ENCODE measurements at places on chromosomes 7 and 10. TPM values are rescaled to one million over a fixed set of nuclear protein-coding genes. Genes with fewer than 3 reads are reported as not detected.

DNA sequence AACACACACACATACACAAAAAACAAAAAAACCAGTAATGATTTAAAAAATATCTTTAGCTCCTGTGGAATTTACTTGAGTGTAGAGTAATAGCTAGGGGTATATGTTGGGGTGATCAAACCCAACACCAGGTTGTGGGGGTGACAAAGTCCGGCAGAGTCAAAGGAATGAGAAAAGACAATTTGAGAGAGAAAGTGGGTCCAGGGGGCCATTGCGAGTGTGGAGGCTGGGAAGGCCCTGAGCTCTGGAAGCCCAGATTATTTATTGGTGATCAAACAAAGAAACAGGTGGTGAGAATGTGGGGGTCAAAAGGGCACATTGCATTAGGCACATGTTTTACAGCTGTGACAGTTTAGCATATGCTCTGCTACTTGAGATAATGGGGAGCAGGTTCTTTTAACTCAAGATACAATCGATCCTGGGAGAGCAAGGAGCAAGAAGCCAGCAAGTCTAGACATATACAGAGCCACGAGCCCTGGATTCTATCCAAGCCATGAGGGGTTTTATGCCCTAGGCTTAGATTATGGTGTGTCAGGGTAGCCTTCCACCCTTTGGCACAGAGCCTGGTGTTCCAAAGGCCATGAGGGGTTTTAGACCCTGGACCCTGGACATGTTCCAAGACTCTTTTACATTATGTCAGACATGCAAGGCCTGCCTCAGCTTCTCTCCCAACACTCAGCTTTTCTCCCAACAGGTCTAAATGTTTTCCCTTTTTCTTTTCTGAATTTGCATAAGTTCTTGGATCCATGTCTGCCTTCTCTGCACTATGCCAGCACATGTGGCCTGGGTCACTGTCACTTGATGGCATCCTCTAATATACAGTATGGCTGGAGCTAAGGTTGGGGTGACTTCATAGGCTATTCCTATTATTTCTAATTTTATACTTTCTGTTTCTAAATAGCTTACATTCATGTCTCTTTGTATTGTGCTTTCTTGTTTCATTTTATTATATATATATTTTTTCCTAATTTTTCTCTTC lies 48.6 kb upstream of the MKI67 start:
- no peaks in the 10 kb centered on the region for H3K4me1 ChIP-seq
- no peaks in the 10 kb centered on the region for H3K27me3 ChIP-seq
- H3K36me3 ChIP-seq: no peaks in the 10 kb centered on the region
- no peak for DNase-seq

- H3K4me1 ChIP-seq: peaks cover 7% of the 10 kb centered on the region
- DNase-seq: peak; percentile 74
These were observed 325.0 kb downstream of the PLXNA4 start for GRCh38 chr7:132251327-132251659.

- H3K4me3 ChIP-seq: no peak overlapping the region
- H3K27ac ChIP-seq: no peak overlapping the region
- H3K4me1 ChIP-seq: no peaks in the 10 kb centered on the region
- no peaks in the 10 kb centered on the region for H3K36me3 ChIP-seq
These were observed 104.8 kb upstream of the LAMB4 start for GRCh38 chr7:108234971-108235450.

- H3K36me3 ChIP-seq: no peaks in the 10 kb centered on the region
- peak; percentile 43 for DNase-seq
- H3K27me3 ChIP-seq: no peaks in the 10 kb centered on the region
These were observed 172.7 kb downstream of the NEURL1 start for GRCh38 chr10:103666087-103666761.

DNA sequence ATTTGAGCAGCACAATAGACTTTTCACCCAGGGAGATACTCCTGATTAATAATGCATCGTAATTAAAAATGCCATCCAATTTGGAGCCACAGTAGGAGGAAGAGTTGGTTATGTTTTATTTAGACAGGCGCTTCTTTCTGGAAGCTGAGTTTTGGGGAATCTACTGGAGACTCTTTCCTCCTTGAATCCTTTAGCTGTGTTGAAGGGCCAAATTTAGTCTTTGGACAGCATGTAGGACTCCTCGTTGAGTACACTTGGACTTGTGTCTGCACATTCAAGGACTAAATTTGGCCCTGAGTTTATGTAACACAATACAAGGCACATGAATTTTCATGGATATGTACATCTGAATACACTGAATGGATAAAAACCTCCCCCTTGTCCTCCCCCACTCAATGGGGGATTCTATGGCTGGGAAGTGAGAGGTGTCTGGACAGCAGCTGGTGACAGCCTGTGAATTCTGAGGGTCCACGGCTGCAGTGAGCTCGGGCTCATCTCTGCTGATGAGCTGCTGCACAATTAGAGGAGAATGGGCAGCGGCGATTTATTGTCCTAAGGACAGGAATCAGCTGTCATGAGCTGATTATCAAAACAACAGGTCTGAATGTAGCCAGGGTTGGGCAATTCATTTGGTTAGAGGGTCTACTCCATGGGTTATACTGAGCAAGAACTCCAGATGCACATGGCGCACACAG lies 95.2 kb downstream of the PRTFDC1 start:
- no peaks in the 10 kb centered on the region for H3K36me3 ChIP-seq
- H3K4me3 ChIP-seq: no peak overlapping the region
- no peaks in the 10 kb centered on the region for H3K4me1 ChIP-seq

INMT gene
- polyA plus RNA-seq: 1.1 TPM

TUBB8 gene
- polyA plus RNA-seq: not detected

TRDMT1 gene
- polyA plus RNA-seq: 2.2 TPM

Measured in small intestine (tissue), 16 donors.